ENCODE measurements at places on chromosomes 2 and 18.
A peak's percentile ranks its signal among the peaks of the same experiment; 100 is the strongest.

- DNase-seq, result no peak
Measured at GRCh38 chr2:239714116-239714515, 311.0 kb downstream of the NDUFA10 start.

GRCh38 chr2:105840933-105841332, 96.2 kb downstream of the NCK2 start:
- DNase-seq, result no peak

- no peak for DNase-seq
Measured at GRCh38 chr2:129203331-129203730, 776.1 kb upstream of the RAB6C start.

GRCh38 chr2:2527148-2527547, 196.1 kb upstream of the MYT1L start:
- DNase-seq, result no peak

DNA sequence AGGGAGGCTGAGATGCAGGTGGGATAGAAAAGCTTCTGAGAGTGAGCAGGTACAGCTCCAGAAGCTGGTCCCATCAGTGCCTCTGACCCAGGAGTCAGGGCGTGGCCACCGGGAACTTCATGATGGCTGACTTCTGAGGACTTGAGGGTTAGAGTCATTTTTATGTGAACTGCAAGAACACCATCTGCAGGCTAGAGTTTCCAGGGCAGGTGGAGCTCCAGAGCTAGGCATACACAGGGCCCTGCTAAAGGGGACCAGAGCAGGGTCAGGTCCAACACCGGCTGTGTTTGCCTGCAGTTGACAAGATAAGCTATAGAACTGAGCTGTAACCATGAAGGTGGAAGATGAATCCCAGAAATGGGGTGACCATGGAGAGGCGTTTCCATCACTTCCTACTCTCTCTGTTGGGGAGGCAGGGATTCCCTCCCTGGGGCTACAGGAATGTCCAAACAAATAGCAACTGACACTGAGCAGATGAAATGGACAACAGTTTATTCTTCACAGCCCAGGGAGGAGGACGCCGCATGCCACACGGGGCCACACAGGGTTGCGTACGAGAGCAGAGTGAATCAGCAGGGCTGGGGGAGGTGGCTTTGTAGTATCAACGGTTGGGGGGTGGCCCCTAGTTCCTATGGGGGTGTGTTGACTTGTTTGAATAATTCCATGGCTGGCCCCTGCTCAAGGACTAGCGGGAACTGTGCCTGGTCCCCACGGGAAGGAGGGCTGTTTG, 77.6 kb upstream of the ZNF516 start:
- no peak for DNase-seq

DNA sequence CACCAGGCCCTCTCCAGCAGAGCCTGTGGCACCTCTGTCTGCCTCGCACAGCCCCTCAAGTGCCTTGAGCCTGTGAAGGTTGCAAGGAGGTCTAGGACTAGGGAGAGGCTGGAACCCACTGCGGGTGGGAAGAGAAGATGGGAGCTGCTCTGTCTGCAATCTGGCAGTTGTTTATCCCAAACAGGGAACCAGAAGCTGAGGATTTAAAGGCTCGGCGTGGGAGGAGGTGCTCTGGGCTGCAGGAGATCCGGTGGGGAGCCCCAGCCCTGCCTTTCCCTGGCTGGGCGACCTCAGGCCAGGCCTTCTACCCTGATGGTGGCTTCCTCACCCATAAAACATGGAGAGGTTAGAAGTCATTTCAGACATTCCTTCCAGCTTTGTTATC, 174.1 kb downstream of the SMAD7 start:
- DNase-seq, result no peak

GRCh38 chr2:226211439-226211838, 588.2 kb downstream of the IRS1 start:
- DNase-seq, result peak; percentile 12

DNA sequence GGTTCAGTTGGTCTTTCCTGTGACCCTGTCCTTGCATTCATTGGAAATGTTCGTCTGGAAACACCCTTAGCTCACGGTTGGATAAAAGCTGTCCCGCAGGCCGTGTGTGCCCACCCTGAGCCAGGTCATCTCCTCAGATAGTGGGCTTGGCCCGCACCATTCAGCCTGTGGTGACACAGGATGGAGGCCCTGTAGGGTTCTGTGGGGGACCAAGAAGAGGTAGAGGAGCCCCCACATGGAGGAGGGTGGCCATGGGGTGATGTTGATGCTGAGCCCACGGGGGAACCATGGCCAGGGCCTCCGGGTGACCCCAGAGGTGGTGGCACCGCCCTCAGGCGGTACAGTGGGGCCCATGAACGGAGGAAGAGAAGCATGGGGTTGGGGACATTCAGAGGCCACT, 62.7 kb downstream of the ASAP2 start:
- DNase-seq, result no peak

DNA sequence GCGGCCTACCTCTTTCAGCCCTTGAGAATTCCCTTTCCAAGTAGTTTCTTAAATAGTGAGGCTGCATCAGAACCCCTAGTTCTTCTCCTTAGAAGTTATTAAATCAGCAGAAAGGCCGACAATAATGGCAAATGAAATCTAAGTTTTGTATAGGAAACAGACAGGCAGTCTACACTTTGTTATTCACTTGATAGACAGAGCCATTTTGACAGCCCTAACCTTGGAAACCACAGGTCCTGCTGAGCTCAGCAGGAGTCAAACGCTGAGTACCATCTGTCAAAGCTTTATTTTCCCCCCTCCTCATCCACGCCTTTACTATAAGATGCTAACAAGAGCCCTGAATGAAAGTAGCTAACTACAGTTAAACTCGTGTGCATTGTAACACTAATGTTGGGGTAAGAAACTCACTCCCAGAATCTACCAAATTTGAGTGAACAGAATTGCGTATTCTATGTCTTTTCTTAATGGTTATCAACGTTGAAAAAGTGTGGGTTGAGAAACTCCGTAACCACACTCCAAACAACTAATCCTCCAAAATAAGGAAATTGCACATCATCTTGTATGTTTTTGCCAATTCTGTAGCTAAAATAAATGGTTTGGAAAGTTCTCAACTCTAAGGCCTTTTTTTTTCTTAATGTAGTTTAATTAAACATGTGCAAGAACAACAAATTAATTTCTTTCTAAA, 90.6 kb upstream of the EFEMP1 start:
- no peak for DNase-seq

DNA sequence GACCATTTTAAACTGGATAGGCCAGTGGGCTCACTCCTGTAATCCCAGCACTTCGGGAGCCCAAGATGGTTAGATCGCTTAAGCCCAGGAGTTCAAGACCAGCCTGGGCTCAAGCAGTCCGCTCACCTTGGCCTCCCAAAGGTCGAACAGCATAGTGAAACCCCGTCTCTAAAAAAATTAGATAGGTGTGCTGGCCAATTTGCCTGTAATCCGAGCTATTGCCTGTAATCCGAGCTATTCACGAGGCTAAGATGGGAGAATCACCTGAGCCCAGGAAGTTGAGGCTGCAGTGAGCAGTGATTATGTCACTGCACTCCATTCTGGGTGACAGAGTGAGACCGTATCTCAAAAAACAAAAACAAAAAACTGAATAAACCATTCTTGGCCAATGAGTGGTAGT, 52.6 kb upstream of the EMILIN2 start:
- DNase-seq, result no peak
